B cell (primary cell): ENCODE measurements at places on chromosomes 7 and 10. TPM values are rescaled to one million over a fixed set of nuclear protein-coding genes. Genes with fewer than 3 reads are reported as not detected.

Gene FAM20C
- polyA plus RNA-seq: 0.39 and 0.81 TPM in 2 replicates

Gene GNGT1
- not detected in 2 replicates for polyA plus RNA-seq

Gene MBLAC1
- polyA plus RNA-seq: 1.4 and 1.6 TPM in 2 replicates

Gene TLX1
- polyA plus RNA-seq: not detected in 2 replicates

Gene CALCR
- polyA plus RNA-seq: not detected in 2 replicates

Gene GALNT17
- polyA plus RNA-seq: not detected in 2 replicates

Gene SFTPA1
- polyA plus RNA-seq: not detected in 2 replicates

Gene INPP5A
- 9.3 and 16.1 TPM in 2 replicates for polyA plus RNA-seq

Gene PDSS1
- 4.1 and 4.7 TPM in 2 replicates for polyA plus RNA-seq

Gene CALY
- polyA plus RNA-seq: 0.21 and 0.72 TPM in 2 replicates

Gene GPR37
- not detected in 2 replicates for polyA plus RNA-seq

Gene GPR22
- not detected in 2 replicates for polyA plus RNA-seq

Gene SLC26A5
- not detected in 2 replicates for polyA plus RNA-seq

Gene NKX1-2
- not detected in 2 replicates for polyA plus RNA-seq

Gene VPS37D
- polyA plus RNA-seq: 0.10 and 0.43 TPM in 2 replicates

Gene PLAC9
- polyA plus RNA-seq: not detected in 2 replicates

Gene ATRNL1
- polyA plus RNA-seq: 0.24 and 0.36 TPM in 2 replicates

Gene SFMBT2
- 2.3 and 5.6 TPM in 2 replicates for polyA plus RNA-seq

Gene STARD3NL
- 24.5 and 32.6 TPM in 2 replicates for polyA plus RNA-seq

Gene AIMP2
- 10.1 and 14.0 TPM in 2 replicates for polyA plus RNA-seq

Gene CDK14
- polyA plus RNA-seq: 42.1 and 45.5 TPM in 2 replicates

Gene PGAM2
- 0.69 and 1.4 TPM in 2 replicates for polyA plus RNA-seq

Gene LRMDA
- polyA plus RNA-seq: 0.12 TPM in 1 of 2 replicates, not detected in the other

Gene SEMA3C
- 0.06 TPM in 2 replicates for polyA plus RNA-seq

Gene DCLRE1A
- 1.4 and 1.6 TPM in 2 replicates for polyA plus RNA-seq

Gene NEUROD6
- polyA plus RNA-seq: not detected in 2 replicates

Gene GJC3
- not detected in 2 replicates for polyA plus RNA-seq

Gene CNTNAP2
- polyA plus RNA-seq: 0.59 and 16.6 TPM in 2 replicates

Gene CYP2C19
- polyA plus RNA-seq: not detected in 2 replicates

Gene TMEM254
- 6.6 and 9.8 TPM in 2 replicates for polyA plus RNA-seq

Gene PRPS1L1
- polyA plus RNA-seq: not detected in 2 replicates

Gene MAP3K8
- polyA plus RNA-seq: 99.2 and 125 TPM in 2 replicates

Gene TRIM56
- polyA plus RNA-seq: 8.4 and 11.0 TPM in 2 replicates

Gene PDE1C
- not detected in 2 replicates for polyA plus RNA-seq

Gene CNPY1
- polyA plus RNA-seq: not detected in 2 replicates
